Left renal pelvis (tissue), 4 donors: ENCODE measurements at places on chromosomes 5 and 9.

DNA sequence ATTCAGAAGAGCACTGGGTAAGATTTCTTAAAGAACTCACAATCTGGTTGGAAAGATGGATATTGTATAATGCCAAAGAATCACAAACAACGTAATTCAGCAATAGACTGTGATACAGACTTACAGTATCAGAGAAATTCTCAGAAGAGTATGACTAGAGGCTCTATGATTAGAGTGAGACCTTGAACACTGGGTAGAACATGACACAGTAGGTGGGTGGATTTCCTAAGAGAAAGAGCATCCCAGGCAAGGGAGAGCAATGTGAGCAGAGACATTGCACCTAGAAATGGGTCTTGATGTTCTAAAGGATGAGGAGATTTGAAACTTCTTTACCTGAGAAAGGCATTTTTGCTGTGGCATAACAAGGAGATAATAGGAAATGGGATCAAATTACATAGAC lies 27.3 kb upstream of the CAST start:
- DNase-seq: no peak

DNA sequence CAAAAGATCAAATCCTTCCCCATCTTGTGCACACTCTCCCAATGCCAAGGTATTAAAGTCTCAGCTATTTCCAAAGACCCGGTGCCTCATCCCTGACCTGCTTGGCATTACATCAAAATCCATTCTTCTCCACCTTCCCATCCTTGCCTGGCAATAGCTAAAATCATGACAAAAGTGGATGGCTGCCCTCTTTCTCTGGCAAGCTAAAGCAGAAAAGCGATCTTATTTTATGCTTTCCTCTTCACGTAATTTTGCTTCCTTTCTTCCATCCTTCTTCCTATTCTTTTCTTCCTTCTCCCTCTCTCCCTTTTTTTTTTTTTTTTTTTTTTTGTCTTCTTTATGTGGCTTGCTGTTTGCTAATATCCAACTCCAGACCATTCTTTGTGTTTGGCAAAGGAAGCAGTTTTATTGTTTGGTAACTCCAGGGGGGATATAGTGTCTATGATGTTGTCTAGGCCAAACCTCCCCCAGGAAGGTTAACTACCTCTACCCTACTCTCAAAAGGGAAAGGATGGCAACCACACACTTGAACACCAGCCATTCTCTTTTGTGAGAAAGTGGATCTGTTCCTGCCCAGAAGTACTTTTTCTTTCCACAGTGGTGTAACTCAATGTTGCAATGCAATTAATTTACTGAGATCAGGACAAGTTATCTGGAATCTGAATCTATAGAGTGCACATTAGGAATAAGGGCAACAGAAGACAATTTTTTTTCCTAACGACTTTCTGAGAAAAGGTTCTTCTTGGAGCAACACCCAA lies 120.9 kb upstream of the TMEM161B start:
- no peak for DNase-seq

GRCh38 chr5:177608243-177609075 lies 8.5 kb downstream of the B4GALT7 start:
- no peak for DNase-seq

- DNase-seq: no peak
Measured at GRCh38 chr9:126591922-126592321, 21.8 kb upstream of the LMX1B start.

DNA sequence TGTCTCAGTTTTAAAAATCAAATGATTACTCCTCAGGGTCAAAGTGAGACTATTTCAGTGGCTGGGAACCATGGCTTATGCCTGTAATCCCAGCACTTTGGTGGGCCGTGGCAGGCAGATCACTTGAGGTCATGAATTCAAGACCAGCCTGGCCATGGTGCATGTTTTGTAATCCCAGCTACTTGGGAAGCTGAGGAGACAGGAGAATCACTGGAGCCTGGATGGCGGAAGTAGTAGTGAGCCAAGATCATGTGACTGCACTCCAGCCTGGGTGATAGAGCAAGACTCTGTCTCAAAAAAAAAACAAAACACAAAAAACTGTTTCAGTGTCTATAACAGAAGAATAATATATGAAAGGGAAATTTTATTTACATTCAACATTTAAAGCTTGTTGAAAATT lies 182.9 kb downstream of the ARHGEF28 start:
- DNase-seq: no peak

DNA sequence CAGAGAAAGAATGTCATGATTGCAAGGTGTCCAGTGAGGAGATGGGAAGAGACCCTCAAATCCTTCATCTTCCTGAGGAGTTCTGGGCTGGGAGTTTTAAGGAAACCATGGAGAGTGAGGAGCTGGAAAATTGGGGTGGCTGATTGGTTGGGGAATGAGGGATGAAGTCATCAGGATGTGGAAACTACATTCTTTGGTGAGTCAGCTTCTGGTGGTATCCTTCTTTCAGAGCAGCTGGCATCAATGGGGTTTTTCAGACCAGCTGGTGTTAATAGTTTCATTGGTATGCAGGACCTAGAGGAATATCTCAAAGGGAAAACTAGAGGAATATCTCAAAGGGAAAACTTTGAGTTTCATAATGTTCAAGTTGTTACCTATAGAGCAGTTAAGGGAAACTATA lies 45.2 kb downstream of the RNF180 start:
- no peak for DNase-seq

DNA sequence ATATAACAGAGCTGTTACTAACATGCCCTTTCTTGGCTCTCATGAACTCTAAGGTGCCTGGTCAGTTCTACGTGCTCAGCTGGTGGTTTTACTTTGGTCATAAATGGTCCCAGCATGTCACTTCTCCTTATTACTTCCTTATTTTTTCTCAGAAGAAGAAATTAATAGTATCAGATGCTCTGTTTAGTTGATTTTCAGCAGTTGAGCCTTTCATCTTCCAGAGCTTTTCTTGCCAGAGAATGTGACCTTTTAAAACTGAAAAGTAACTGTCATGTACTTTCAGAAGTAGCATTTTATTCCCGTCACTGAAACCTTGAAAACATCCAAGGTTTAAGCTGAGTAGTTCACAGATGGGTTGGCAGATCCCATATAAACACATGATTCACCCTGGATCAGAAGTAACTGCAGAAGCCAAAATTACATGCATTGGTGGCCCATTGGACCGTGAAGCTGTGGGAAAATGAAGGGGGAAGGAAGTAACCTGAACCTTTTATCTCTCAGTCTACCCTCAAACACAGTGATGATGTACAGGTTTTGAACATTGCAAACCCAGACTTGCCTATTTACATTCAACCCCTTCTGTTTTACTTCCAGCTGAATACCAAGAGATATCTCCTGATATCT lies 50.5 kb downstream of the HACD4 start:
- DNase-seq: no peak

DNA sequence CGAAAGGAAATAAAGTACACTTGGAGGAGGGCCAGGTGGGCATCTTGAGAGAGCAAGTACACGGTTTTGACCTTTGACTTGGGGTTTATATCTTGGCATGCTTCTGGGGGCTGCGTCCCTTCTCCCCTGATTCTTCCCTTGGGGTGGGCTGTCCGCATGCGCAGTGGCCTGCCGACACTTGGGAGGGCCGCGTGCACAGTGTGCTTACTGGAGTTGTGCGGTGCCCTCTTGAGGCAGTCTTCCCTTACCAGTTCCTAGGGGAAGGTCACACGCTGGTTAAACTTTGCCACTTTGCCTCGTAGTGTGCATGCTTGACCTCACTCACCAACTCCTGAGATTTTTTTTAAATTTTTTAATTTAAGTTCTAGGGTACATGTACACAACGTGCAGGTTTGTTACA lies 4.3 kb upstream of the CLPTM1L start:
- no peak for DNase-seq

GRCh38 chr5:98099448-98100105 lies 673.9 kb upstream of the RGMB start:
- DNase-seq: no peak

DNA sequence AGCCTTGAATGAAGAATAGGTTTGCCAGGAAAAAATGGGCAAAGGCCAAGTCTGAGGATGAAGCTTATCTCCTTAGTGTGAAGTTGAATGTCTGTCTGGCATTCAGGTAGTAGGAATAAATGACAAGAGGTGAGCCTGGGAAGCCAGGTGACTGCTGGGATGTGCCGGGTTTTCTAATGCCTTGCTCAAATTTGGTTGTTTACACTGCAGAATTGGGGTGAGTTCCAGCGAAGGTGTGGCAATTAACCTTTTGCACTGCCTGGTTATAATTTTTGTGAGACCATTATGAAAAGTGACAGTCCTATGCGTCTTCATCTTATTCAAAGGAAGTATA lies 73.6 kb downstream of the MAST4 start:
- DNase-seq: no peak

- no peak for DNase-seq
Measured at GRCh38 chr9:18493451-18493993, 19.6 kb downstream of the ADAMTSL1 start.

GRCh38 chr5:168851902-168852321 lies 272.7 kb upstream of the PANK3 start:
- no peak for DNase-seq

DNA sequence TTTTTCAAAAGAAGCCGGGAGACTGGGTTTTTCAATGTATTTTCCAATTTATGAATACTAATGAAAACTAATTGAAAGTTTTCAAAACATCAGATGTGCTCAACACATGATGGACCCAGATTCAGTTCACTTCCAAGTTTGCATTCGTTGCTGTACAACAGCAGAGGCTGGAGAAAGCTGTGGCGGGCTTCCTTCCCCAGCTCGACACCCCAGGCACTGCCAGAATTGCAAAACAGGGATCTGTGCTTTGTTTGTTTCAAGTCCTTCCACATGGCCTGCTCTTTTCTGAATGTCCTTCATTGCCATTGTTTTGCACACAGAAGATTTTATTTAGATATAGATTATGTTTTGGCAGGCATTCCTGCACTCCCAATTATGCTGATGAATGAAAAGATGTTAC lies 30.3 kb upstream of the INSYN2B start:
- DNase-seq: no peak

DNA sequence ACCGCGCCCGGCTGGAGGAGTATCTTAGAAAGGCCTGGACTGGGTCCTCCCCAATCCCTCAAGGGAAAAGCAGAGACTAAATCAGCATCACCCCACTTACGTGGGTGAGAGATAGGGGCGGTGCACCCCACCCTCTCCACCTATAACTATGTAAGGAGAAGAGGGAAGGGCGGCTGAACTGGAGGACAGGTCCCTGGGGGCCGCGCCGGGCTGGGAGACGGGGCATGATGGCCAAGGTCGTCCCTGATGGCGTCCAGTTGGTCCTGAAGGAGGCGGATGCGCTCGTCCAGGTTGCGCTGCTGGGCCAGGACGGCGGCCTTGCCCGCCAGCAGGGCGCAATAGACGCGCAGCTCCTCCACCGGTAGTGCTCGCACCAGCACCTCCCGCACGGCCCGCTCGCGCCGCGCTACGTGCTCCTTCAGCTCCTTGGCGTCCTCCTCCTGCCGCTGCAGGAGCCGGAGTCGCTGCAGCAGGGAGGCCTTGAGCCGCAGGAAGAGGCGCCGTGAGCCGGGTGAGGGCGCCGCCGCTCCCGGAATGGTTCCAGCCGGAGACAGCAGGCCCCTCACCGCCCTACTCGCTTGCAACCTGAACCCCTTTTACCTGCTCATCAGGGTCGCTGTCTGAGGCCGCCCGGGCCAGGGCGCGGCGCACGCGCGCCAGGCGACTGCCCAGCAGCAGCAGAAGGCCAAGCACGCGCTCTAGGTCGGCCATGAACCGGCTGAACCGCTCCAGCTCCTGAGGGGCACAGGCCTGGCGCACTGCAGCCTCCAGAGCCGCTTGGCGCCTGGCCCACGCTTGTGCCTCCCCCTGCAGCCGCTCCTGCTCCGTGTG lies 7.6 kb downstream of the SHROOM1 start:
- no peak for DNase-seq

- DNase-seq: no peak
Measured at GRCh38 chr5:78929833-78930232, 55.3 kb downstream of the ARSB start.

DNA sequence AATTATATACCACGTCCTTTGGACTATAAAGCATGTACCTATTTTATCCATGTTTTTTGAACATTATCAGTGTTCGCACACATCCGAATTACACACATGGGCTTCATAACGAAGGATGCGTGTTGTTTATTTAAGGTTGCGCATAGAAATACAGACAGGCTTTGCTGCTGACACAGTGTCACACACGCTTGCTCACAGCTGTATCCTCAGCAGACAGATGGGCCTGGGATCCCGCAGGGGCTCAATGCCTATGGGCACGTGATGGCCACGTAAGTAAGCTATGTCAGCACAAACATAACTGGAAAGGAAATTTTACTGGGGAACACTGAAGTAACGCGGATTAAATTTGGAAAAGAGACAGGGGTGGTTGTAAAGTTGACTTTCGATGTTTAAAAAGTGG lies 76.6 kb downstream of the OTULIN start:
- DNase-seq: no peak

GRCh38 chr5:71907608-71908145 lies 188.6 kb downstream of the CARTPT start:
- DNase-seq: no peak

DNA sequence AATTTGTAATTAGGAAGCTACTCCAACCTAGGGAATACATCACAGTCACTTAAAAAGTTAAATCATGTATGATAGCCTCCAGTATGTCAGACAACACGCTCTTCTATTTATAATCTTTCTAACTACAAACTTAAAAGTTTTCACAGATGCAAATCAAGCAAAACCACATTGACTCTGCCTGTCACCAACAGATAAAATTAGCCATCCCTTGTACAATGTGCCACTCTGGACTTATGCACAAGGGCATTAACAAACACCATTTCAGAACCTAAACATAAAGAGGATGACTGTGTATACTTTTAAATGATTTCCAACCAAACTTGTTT lies 14.7 kb downstream of the ERP44 start:
- no peak for DNase-seq

- DNase-seq: no peak
Measured at GRCh38 chr5:15621094-15621493, 121.1 kb downstream of the FBXL7 start.

DNA sequence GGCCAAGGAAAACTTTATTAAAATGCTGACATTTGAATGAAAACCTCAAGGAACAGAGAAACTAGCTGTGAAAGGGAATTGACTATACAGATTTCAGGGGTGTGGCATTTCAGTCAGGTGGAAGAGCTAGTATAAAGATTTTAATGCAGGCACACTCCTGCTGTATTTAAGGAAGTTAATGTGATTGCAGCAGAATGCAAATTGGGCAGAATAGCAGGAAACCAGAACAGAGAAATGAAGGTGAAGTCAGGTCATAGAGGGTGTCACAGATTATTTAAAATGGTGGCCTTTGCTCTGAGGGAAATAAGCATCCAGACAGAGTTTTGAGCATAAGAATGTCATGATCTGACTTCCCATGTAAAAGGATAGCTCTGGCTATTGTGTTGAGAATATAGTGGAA lies 898.1 kb upstream of the WWC1 start:
- no peak for DNase-seq

GRCh38 chr5:69188811-69189161 lies 597 bp upstream of the CENPH start:
- DNase-seq: no peak

- DNase-seq: no peak
Measured at GRCh38 chr5:124121198-124121597, 609.2 kb downstream of the CSNK1G3 start.

- no peak for DNase-seq
Measured at GRCh38 chr9:6793203-6793602, 35.4 kb downstream of the KDM4C start.
